ENCODE measurements at places on chromosomes 1 and 21.

DNA sequence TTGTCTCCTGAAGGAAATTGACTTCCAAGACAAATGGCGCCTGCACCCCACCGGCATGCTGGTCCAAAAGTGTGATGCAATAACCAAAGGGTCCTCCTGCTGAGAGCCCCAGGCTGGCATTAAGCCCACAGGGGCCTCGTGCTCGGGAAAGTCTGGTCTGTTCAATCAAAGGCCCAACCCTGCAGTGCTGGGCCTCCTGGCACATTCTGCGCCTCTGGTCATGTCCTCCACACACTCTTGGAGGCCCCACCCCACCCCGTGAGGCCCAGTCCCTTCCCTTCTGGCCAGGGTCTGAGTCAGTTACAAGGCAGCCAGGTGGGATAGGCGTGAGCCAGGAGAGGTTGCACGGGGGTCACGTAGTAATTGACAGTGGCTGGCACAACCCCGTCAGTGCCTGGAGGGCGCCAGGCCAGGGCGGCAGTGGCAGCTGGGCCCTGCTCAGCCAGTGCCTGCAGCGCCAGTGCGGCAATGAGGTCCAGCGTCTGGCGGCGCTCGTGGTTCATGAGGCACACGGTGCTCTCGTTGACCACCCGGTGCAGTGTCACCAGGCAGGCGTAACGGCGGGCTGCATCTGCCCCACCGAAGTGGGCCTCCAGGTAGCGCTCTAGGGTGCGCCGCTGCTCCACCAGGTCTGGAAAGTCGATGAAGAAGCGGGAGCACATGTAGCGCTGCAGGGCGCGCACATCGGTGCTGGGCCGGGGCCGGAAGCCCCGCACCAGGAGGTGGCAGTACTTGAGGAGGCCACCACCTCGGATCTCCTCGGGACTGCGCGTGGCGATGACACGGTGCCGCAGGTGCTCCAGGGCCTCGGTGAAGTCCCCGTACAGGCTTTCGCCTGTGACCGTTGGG, 6.8 kb downstream of the TENT5B start:
- DNase-seq, result no peak

- DNase-seq, result no peak
Observed at GRCh38 chr1:93554883-93555872, 107.3 kb downstream of the FNBP1L start.

DNA sequence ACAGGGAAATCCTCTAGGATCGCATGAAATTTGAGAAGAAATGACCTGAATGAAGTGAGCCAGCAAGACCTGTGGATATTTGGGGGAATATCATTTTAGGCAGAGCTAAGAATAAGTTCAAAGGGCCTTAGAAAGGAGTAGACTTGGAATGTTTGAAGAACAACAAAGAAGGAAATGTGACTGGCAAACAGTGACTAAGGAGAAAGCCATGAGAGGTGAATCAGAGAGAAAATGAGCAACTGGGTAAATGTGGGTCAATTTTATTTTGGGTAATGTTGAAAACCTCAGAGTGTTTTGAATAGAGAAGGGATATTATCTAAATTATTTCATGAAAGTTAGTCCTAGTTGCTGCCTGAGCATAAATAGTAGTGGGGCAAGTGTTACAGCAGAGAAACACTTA, 672.8 kb downstream of the LMO4 start:
- no peak for DNase-seq

GRCh38 chr1:59355361-59355760, 58.5 kb downstream of the FGGY start:
- no peak for DNase-seq

GRCh38 chr21:46562472-46562871, 42.4 kb downstream of the S100B start:
- no peak for DNase-seq

DNA sequence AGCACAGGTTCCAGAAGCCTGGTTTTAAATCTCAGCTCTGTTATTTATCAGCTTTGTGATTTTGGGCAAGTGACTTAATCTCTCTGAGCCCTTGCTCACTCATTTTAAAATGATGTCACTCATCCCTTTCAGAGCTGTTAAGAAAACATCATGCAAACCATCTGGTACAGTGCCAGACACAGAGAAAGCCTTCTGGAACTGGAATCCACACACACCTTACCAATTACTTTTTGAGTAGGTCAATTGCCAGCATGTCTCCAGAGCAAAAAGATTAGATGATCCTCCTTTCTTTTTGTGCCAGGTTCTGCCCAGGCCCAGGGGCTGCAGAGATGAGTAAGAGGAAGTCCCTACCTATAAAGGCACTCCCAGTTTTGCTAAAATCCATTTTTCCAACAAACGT, 61.3 kb downstream of the ROR1 start:
- DNase-seq, result no peak

GRCh38 chr1:229271448-229272159, 693 bp downstream of the RAB4A start:
- peak; percentile 9 for DNase-seq

- DNase-seq, result peak; percentile 74
Observed at GRCh38 chr1:9874959-9875635, 35.0 kb downstream of the CTNNBIP1 start.

- DNase-seq, result no peak
Observed at GRCh38 chr1:117846674-117847425, 82.6 kb downstream of the GDAP2 start.

- no peak for DNase-seq
Observed at GRCh38 chr1:1620433-1621139, 5.3 kb downstream of the MIB2 start.

- peak; percentile 45 for DNase-seq
Observed at GRCh38 chr21:14120091-14120734, 90.5 kb downstream of the LIPI start.

DNA sequence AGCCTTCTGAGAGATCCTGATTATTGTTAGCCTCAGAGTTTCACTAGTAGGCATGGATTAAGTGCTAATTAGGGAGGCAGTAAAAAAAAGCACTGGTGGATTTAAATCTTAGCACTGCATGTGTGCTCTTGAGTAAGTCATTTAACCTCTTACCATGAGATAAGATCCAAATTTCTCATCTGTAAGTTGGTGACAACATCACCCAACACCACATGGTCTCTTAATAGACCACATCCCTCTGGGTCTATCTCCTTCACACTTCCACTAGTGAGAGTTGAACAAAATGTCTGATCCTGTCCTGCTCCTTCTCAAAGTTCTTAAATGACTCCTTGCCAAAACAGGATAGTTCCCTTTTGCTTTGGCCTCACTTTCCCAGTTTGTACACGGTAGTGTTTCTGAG, 29.5 kb upstream of the DMRTA2 start:
- no peak for DNase-seq
